Right kidney (tissue), 9 donors: ENCODE measurements at places on chromosomes 7 and 10.

DNA sequence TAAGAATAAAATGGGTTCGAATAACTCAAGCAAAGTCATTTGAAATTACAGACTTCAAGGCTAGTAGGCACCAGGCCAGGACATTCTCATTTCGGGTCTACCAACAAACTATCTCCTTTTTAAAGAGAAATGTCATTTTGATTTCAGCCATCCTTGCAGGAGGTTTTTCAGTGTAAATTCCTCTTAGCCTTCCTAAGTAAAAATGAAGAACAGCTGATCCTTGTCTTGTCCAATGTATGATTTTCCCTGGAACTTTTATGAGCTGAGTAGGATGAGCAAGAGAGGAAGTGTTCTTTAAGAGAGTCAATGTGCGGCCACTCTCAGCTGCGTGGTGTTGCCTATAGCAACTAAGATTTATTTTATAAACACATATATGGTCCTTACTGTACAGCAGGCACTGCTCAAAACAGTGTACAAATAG is 110.1 kb downstream of the PLCE1 start:
- peak; percentile 17 for DNase-seq

DNA sequence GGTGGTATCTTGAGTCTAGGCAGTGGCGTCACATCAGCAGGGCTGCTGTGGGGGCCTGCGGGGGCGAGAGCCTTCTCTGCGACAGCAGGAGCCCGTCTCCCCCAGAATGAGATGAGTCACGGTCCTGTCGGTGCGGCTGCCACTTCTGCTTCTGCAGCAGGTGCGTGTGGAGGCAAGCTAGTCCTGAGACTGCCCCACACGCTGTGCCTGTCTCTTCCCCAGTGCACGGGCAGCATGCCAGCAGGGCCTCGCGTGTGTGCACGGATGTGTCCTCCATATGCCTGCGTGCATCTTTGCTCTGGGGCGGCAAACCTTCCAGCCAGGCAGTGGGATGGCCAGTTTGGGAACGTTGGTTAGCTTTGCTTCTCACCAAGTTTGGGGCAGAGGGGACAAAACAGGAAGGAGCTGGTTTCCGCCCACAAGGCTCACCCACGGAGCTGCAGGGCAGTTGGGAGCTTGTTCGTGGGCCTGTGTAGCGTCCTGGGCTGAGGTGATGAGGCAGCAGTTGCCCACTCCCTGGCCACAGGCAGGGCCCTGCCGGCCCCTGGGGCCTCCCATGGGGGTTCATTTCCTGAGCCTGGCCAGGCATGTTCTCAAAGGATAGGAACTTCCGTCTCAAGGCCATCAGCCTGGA is 60.8 kb upstream of the PPIF start:
- DNase-seq: no peak

DNA sequence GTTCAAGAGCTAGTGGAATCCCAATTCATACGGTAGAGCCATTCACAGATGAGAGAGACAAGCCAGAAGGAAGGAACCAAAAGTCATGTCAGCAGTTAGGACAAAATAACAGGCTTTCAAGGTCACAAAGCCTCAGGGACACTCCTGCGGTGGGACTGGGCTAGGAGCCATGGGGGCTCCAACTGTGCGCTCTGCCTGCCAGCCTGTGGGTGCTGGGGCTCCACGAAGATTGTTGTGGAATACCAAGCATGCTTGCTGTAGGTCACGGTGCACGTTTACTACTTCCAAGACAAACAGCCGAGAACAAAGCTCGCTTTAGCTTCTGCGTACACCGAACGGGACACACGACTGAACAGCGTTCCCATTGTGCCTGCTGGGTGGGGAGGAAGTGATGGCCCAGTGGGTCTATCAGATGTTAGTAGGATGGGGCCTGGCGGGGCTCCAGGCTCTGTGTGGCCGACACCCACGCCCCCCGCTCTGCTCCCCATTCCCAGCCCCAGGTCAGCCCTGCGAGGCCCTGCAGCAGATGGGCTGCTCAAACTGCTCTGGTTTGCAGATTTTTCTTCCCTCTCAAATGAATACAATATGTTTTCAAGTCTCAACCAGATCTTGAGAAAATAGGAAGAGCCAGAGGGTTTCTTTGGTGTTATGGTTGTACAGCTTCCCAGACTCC is 158.9 kb downstream of the EGFR start:
- DNase-seq: no peak

DNA sequence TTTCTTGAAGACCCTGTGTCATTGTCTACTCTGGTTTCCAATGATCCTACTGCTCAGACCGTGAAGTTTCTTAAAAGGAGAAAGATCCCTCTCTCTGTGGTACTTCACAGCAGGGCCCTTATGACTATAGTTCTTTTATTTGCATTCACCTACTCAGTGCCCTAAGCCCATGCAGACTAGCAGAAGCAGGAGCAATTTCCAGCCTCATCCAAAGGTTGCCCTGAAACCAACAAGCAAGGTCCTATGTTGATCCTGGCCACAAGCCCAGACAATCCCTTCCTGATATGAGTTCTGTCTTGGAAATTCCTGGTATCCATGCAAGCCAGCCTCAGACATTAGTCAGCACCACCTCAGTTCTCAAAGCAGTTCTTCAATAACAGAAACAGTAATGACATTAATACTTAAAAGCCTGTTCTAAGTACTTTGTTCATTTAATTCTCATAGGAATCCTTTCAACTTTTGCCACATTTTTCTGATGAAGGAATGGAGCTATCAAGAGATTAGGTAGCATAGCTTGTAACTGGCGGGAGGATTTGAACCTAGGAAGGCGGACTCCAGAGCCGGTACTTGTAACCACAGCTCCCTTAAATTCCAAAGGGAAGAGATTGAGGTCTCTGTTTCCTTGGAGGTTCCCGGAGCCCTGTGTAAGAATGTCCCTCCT is 58.1 kb upstream of the ST8SIA6 start:
- DNase-seq: no peak

- no peak for DNase-seq
These were observed 180.0 kb downstream of the TNS3 start for GRCh38 chr7:47401611-47402570.

DNA sequence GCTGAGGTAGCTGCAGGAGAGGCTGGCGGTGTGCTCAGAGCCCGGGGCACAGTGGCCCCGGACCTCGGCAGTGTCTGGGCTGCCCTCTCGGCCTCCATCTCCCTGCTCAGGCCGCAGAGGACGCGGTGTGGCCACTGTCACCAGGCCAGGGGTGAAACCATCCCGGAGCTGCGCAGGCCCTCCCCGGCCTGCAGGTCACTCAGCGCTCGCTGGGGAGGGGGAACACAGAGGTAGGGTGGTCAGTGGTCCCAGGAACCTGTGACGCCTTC is 49.8 kb upstream of the DAGLB start:
- no peak for DNase-seq

GRCh38 chr7:120395526-120396019 is 122.6 kb downstream of the KCND2 start:
- no peak for DNase-seq

GRCh38 chr7:23426876-23427275 is 43.4 kb downstream of the IGF2BP3 start:
- no peak for DNase-seq

- DNase-seq: peak; percentile 57
These were observed 115.5 kb upstream of the ZMIZ1 start for GRCh38 chr10:78953113-78953798.

- no peak for DNase-seq
These were observed 2.1 kb upstream of the FOXP2 start for GRCh38 chr7:114412548-114412947.

DNA sequence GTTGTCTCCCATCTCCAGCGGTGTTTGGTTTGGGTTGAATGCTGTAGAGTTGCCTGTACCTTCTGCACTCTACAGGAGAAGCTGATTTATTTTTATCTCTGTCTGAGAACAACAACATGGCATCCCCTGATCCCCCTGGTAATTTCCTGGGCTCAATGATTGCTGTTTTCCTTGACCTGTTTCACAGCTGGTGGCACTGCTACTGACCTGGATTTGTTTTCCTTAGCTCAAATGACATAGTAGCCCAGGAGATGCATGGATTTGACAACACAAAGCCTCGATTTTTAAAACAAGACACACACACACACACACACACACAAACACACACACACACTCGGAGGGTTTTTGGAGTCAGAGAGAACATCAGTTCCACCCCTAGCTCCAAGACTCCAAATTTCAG is 301.6 kb downstream of the NRG3 start:
- peak; percentile 20 for DNase-seq

GRCh38 chr7:155062411-155062810 is 7.7 kb upstream of the HTR5A start:
- no peak for DNase-seq

GRCh38 chr7:99451936-99452335 is 13.2 kb downstream of the CPSF4 start:
- DNase-seq: no peak

DNA sequence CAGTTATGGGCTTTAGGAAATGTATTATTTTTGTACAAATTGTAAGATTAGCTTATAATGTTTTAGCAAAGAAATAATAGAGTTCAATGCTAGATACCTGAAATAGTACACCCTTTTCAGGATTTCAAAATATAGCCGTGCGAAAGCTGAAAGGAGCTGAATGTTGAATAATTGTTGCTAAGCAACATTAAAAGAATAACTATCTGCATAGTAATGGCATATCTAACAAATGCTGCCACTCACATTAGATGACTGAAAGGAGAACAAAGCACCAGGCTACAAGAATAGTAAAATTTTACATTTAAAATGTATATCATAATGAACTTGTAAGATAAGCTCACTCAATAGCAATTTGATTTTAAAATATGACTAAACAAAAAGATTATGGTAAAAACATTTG is 82.5 kb downstream of the SDHAF3 start:
- no peak for DNase-seq

DNA sequence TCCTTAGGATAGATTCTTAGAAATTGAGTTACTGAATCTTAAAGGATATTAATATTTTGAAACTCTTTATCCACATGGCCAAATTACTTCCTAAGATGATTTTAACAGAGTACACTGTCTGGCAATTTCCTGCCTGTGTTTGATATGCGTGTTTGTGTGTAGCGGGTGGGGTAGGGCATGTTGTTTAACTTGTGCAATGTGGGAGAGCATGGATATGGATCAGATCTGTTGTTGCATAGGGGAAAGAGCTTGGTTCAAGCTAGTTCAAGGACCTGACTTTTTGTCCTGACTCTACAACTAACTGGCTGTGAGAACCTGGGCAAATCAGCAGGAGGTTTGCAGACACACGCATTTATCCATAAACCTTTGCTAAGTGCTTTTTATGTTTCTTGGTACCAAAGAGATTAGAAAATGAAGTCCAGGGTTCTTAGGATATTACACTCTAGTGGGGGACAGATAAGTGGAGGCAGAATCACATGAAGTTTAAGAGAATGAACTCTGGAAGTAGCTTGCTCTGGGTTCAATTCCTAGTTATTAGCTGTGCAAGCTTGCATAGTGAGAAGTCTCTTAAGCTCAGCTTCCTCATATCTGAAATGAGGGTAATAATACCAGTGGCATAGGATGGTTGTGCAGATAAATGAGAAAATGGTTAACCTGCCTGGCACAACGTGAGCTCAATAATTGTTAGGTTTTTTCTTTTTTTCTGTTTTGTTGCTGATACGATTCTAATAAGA is 96.3 kb upstream of the PRR15 start:
- DNase-seq: no peak

DNA sequence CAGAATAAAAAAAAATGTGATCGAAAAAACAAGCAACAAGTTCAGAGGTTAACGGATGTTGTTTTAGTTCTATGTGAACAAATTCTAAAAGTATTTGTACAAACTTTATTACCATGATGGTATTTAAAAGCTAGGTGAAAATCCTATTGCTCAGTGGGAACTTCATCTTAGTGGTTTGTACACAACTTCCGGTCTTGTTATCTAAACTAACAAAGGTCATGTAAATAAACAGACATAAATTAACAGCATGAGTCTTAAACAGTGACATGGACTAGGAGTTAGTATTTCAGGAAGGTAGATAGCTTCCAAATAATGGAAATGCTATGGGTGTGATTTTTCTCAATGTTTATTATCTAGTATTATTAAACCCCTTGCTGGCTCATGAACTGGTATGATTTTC is 83.8 kb downstream of the SPAG6 start:
- DNase-seq: no peak

- DNase-seq: no peak
These were observed 12.8 kb downstream of the SNX8 start for GRCh38 chr7:2301511-2301863.

DNA sequence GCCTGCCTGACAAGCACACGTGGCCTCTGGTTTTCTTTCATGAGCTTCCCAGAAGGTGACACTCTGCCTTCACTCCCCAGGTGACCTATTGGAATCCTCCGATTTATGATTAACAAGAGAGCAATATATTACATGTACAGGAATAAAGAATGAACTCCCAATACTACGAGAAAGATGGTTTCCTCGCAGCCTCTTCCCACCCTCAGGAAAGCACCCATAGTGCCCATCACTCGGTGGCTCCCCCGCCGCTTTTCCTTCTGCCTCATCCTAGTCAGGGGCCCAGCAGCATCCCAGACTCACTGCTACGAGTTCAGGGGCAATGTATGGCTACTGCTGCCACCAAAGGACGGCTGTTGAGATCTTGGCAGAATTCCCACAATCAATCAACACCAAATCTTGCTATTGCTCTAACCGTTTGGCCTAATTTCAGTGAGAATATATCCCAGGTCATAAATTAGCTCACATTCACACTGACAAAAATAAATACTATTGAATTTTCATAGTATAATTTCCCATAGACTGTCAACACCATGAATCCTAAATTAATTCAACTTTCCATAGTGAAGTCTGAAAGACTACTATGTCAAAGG is 196.3 kb downstream of the TNS3 start:
- DNase-seq: no peak

DNA sequence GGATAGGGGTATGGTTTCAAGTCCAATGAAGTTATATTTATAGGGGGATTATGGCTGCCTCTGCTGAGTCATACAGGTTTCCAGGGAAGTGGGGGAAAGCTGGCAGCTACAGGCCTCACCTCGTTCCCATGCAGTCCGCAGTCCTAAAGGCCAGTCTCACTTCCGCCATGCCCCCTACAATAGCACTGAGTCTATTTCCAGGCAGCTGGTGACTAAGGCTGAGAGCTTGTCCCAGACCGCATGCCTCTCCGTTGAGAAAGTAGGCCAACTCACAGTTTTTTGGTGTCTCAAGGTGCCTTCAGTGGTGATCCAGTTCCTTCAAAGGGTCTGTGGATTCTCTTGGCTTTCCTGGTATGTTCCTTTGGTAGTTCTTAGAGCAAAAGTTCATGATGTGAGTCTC is 203.9 kb upstream of the GLI3 start:
- DNase-seq: no peak

DNA sequence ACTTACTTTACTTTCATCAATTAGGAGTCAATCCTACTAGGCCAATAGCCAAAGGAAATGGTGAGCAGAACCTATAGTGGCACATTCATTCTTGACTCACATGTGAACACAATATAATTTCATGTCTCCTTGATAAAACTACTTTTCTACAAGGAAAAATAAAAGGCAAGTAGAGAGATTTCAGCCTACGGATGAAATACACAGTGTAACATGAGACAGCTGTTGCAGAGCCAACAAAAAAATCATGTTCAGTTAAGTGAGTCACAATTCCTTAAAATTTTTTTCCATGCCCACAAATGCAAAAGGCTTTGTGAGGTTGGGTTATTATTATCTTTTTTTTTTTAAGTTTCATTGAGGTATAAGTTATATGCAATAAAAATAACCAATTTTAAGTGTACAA is 54.8 kb downstream of the GPR141 start:
- DNase-seq: no peak
